ENCODE measurements at places on chromosomes 13 and 19.
A peak's percentile ranks its signal among the peaks of the same experiment; 100 is the strongest.

DNA sequence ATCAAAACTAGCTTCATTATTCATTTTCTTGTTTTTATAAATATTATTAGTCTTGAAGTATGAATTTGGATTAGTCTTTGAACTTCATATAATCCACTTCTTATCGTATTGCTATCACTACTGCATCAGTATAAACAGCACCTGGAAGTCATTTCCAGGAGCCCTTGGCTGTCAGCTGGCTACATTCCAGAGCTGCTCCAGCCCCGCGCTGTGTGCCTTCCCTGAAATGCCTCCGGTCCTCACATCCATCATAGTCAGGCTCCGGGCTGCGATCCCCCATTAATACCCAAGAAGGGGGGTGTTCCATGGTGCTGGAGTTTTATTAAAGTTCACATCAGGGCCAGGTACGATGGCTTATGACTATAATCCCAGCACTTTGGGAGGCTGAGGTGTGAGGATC, 124.3 kb upstream of the GJB6 start:
- no peak for DNase-seq

DNA sequence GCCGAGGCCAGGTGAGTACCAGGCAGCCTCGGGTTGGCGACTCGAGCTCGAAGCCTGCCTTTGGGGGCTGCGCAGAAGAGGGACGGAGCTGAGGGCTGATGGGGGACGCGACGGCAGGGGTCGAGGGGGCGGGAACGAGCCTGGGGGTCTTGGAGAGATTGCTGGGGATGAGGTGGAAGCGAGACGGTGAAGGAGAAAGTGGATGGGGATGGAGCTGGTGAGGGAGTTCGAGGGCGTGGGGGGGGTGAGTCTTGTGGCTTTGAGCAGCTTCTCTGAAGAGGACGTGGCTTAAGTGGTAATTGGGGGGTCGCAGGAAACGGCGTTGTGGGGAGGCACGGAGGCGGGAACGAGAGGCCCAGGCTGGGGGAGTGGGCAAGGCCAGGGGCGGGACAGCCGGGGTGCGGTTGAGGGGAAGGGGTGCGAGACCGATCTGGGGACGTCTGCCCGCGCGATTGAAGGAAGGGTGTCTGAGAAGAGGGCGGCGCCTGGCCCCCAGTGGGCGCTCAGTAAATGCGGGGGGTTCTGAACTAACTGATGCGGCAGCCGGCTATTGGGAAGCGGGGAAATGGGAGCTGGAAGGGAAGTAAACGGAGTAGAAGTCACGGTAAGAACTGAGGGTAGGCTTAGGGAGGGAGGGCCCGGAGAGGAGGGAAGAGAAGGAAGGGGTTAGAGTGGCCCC, 426 bp downstream of the MYO9B start:
- peak; percentile 73 for DNase-seq

- no peak for DNase-seq
Observed at GRCh38 chr19:22331521-22331920, 45.3 kb downstream of the ZNF729 start.

- no peak for DNase-seq
Observed at GRCh38 chr19:13401388-13401787, 104.9 kb downstream of the CACNA1A start.

DNA sequence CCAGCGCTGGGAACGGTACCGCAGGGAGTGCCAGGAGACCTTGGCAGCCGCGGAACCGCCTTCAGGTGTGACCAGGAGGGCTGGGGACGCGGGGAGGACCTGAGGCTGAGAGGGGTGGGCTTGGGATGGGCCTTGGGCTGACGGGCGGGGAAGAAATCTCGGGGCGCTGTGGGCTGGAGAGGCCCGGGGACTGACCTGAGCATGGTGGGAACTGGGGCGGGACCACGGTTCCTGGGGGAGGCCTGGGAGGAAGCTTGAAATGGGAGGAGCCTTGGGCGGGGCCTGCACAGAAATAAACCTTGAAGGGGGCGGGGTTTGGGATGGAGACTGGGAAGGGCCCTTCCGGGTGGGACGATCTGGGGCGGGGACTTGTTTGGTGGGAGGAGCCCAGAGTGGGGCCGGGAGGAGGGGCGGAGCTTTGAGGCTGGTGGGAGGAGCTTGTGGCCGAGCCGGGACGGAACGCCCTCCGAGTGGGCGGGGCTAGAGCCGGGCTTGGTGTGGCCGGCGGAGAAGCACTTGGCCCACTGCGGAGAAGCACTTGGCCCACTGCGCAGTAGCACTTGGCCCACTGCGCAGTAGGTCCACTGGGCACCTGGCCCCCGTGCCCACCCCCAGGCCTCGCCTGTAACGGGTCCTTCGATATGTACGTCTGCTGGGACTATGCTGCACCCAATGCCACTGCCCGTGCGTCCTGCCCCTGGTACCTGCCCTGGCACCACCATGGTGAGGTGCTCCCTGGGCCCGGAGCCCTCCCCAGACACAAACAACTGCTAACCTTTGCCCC, 2.8 kb downstream of the GIPR start:
- peak; percentile 63 for DNase-seq

Measured in CD4-positive, alpha-beta T cell treated with Interleukin-15 for 1 hour (primary cell).